ENCODE measurements at places on chromosomes 5 and 9.

- DNase-seq, result no peak
Measured at GRCh38 chr5:65910711-65911110, 15.7 kb upstream of the ERBIN start.

- no peak for DNase-seq
Measured at GRCh38 chr5:9831823-9832222, 201.7 kb upstream of the TAS2R1 start.

- DNase-seq, result peak; percentile 14
Measured at GRCh38 chr5:73032635-73033034, 76.8 kb downstream of the FCHO2 start.

DNA sequence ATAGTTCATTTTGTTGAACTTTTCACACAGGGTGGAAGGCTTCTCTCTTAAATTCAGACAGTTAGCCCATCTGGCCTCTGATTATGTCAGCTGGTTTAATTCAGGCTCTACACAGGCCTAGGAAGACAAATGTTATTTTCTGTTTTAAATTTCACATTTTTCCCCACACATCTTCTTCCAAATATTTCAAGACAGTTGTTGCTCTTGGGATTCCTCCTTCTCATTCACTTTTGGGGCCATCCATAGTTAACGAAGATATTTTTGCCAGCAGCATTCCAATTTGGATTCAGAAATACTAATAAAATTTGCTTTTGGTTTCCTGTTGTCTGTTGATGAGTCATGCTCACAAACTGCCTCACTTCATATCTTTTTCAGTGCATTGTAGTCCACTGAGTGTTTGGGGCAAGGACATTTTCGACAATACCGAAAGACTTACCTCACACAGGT is 475.4 kb downstream of the DMAC1 start:
- DNase-seq, result no peak

- no peak for DNase-seq
Measured at GRCh38 chr9:31790720-31791119, 593.7 kb upstream of the ACO1 start.

DNA sequence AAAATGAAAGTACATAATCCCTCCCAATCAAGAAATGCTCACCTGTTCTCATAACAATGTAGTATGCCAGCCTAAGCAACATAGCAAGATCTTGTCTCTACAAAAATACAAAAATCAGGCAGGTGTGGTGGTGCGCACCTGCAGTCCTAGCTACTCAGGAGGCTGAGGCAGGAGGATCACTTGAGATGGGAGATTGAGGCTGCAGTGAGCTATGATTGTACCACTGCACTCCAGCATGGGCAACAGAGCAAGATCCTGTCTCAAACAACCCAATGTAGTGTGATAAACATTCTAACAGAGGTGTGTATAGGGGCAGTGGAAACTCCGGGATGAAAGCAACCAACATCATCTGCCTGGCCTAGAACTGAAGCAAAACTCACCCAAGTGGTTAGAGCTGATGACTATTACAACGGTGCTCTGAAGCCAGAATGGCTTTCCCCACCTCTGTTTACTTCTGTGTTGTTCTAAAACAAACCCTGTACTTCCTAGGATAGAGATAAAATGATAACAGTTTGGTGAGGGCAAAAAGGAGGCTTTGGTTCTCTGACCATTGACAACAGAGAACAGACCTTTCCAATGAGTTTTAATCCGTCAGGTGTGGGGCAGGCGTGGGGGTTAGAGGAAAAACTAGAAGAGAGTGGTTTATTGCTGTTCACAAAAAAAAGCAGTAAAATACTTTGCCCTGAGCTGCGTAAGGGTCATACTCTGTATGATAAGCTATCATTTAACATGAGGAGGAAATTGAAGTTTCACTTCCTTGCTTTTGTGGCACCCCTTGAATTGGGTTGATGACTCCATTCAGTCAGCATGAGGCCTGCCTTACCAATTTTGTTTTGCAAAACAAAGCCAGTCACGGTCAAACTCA is 18.9 kb downstream of the WNT8A start:
- DNase-seq, result no peak

- DNase-seq, result peak; percentile 63
Measured at GRCh38 chr9:38417003-38417945, 7.0 kb downstream of the IGFBPL1 start.

DNA sequence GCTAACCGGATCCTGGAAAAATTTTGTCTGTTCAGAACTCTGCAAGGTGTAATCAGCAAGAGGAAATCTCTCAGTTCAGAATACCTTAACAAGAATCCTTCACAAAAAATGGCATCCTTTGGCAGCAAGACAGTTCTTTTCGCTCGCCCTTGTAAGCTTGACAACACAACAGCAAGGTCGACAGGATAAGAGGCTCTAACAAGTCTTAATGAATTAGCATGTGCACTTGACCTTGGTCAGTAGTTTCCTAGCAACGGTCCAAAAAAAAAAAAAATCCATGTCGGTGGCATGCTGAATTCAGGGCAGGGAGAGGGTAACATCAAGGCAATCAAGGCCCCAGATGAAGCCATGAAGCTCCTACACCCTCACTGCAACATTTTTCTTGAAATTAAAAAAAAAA is 172.8 kb downstream of the APBA1 start:
- DNase-seq, result no peak

- DNase-seq, result no peak
Measured at GRCh38 chr9:110065532-110065931, 142.4 kb downstream of the C9orf152 start.
